ENCODE measurements at places on chromosomes 3 and 15.

- no peak for DNase-seq
These were observed 30.7 kb downstream of the NR1I2 start for GRCh38 chr3:119812491-119813058.

DNA sequence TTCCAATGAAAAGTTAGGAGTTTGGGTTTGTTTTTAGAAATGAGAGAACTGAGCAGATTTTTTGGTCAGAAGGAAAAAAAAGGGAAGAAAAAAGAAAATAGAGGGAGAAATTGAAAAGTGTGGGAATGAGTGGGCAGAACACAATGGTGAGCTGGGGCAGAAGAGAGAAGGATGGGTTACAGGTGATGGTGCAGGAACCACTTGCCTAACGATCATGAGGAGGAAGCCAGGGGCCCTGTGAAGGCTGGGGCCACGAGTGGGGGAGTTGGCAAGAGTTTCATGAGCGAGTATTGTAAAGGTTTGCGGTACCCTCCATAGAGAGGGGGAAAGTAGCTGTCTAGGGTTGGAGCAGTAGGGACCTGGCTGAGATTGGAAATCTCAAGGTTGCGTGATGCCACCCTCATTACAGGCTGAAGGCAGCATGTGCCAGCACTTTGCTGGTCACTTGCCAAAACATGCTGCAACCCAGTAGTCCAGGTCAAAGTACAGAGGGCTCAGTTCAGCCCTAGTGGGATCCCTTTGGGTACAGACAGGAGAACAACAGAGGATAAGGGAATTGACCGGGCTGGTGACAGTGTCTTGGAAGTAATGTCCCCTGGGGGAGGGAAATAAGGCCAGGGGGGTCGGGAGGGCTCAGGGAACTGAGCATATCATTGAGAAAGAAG is 6.6 kb downstream of the IVD start:
- DNase-seq, result no peak

DNA sequence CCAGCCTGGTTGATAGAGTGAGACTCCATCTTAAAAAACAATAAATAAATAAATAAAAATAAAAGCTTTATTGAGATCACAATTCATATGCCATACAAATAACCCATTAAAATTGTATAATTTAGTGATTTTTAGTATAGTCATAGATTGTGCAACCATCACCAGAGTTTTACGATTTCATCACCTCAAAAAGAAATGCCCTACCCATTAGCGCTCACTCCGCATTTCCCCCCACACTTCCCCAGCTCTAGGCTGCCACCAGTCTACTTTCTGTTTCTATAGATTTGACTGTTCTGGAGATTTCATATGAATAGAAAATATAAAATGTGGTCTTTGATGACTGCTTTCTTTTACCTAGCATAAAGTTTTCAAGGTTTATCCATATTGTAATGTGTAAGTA is 57.0 kb downstream of the ARHGEF26 start:
- no peak for DNase-seq

DNA sequence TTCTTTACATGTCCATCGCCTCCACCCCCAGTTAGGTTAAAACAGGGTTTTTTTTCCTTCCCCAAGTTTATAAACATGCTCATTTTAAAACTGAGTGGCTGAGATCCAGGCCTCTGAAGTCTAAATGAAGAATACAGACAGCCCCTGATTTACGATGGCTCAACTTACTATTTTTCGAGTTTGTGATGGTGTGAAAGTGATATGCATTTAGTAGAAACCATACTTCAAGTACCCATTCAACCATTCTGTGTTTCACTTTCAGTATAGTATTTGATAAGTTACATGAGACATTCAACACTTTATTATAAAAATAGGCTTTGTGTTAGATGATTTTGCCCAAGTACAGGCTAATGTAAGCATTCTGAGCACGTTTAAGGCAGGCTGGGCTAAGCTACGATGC is 30.5 kb upstream of the GNB5 start:
- no peak for DNase-seq

DNA sequence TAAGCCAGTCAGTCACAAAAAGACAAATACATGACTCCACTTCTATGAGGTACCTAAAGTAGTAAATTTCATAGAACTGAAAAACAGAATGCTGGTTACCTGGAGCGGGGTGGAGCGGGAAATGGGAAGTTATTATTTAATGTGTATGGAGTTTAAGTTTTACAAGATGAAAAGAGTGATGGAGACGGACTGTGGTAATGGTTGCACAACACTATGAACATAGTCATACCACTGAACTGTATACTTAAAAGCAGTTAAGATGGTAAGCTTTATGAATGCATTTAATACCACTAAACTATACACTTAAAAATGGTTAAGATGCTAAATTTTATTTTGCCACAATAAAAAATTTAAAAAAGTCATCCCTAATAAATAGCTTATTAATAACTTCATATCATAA is 23.2 kb downstream of the SFMBT1 start:
- no peak for DNase-seq

GRCh38 chr3:120693439-120694171 is 11.6 kb upstream of the HGD start:
- no peak for DNase-seq

GRCh38 chr3:6165951-6166350 is 695.0 kb upstream of the GRM7 start:
- no peak for DNase-seq

DNA sequence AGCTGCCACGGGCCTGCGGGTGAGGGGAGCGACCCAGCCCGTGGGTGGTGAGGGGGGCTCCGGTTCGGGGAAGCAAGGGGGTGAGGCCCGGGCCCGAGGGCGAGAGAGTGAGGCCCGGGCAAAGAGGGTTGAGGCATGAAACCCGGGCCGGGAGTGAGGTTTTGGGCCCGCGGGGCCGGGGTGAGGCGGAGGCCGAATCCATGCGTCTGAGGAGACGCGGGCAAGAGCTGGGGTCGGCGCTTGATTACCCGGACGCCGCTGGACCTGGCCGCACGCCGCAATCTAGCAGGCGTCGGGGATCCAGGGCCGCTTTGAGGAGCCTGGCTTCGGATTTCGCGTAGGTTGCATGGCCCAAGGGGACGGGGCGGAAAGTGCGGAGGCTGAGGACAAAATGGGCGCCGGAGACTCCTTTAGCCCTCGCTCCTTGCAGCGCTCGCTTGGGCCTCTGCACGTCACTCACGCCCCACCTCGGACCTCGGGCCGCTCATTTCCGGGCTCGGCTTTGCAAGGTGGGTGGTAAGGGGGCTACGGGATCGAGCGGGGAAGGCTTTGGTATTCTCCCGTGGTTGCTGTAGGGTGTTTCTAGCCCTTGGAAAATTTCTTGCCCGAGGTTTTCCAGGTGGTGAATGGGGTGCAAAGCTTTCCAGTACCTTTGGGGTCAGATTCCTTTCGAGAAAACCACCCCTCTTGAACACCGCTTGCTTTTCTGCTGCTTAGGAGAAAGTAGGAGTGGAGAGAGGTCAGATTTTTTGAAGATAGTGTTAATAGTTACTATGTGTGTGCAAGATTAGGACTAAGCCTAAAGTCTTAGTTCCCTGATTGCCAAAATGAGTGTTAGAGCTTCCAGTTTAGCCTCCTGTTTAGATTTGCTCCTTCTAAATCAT is 827 bp downstream of the SLC25A36 start:
- peak; percentile 61 for DNase-seq

GRCh38 chr3:59726279-59726678 is 676.5 kb upstream of the CFAP20DC start:
- no peak for DNase-seq

GRCh38 chr3:181637056-181637455 is 74.7 kb upstream of the SOX2 start:
- DNase-seq, result no peak

DNA sequence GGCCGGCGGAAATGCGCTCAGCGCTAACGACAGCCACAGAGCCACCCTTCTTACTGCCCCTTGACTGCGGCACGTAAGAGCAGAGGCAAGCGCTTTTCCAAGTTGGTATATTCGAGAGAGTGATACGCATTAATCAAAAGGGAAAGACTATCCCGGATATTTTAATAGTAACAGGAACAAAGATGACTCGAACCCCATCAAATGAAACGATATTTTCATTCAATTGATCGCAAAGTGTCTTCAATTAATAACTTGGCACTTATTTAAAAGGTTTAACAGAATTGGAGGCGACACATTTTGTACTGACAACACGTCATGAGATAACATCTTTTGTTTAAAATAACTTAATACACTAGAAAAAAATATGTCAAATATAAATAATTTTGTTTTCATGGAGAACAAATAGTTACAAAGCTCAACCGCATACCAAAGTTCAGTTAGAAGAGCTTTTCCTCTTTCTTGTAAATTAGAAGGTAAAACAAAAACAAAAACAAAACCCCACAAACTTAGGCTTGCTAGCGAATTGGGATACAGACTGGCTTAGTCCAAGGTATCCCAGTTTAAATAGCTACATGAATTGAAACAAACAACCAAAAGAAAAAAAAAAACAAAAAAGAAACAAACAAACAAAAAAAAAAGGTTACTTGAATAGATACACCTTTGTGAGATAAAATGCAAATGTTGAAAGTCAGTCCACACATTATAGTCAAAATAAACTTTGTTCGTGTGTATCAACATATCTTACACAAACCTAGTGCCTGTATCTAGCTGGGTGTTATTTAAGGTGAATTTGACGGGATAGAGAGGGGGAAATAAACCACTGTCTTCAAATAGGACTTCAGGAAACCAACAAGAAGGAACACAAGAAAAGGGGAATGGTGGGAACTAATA is 10.2 kb downstream of the SHOX2 start:
- DNase-seq, result no peak

- no peak for DNase-seq
These were observed 10.6 kb downstream of the PARP14 start for GRCh38 chr3:122691195-122691594.

GRCh38 chr15:66388576-66388975 is 1.9 kb downstream of the MAP2K1 start:
- no peak for DNase-seq

GRCh38 chr3:123021996-123022510 is 5.5 kb downstream of the SEMA5B start:
- DNase-seq, result no peak

DNA sequence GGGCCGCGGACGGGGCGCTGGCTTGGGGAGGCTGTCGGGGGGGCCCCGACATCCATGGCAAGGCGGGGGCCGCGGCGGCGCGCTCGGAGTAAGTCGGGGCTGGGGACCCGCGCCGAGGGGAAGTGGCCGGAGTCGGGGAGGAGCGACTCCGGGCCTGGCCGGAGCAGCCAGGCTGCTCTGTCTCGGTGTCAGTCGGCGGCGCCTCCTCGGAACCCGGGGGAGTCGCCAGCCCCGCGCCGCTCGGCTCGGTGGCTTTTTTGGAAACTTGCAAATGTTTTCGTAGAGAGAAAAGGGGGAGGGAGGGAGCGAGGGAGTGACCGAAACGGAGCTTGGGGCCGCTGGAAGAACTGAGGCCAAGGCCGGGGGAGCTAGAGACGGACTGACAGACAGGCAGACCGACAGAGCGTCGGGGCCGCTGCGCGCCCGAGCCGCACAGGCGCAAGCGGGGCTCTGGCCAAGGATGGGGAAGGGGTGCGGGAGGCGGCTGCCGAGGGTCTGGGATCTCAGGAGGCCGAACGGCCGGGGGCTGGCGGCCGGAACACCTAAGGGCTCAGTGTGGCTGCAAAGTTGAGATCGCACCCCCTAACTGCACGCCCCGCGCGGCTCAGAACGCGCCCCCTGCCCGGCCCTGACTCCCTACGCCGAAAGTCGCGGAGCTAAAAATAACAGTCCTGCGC is 5.0 kb downstream of the PTH1R start:
- DNase-seq, result no peak

DNA sequence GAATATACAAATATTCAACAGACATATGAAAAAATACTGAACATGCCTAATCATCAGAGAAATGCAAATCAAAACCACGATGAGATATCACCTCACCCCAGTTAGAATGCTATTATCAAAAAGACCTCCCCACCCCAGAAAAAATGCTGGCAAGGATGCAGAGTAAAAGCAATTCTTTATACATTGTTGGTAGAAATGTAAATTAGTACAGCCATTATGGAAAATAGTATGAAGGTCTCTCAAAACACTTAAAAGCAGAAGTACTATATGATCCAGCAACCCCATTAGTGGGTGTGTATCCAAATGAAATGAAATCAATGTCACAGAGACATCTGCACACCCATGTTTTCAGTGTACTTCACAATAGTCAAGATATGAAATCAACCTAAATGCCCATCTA is 308.7 kb downstream of the CHST2 start:
- DNase-seq, result no peak

DNA sequence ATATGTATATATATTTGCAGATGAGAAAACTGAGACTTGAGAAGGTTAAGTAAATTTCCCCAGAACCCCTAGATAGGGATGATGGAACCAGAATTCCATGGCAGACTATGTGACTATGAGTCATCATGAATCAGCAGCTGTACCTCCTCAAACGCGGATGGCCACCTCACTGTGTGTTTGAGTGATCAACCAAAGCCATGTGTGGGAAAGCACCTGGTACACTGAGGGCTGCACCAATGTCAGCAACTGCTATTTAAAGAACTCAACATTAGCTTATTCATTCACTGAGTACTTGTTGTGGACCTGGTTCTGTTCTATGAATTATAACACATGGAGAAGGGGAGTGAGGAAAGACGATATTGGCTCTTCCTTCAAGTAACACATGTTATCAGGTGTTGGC is 377.0 kb downstream of the GAP43 start:
- peak; percentile 18 for DNase-seq

DNA sequence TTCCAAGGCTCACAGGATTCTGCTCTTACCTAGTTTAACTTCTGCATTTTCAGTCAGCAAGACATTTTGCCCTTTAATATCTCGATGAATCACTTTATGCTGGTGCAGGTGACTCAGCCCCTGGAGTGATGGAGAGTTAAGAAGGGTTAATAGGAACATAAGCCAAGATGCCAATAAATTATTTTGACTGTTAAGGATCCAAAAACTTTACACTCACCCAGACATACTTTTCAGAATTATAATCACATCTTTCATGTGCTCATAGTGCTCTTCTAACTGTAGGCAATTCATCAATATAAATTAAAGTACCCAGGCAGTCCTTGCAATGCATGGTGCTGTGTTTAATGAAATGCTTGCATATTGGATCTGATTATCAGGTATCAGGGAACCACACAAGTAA is 164.1 kb upstream of the SLC2A2 start:
- DNase-seq, result no peak

GRCh38 chr3:169311381-169311780 is 352.1 kb downstream of the MECOM start:
- no peak for DNase-seq

DNA sequence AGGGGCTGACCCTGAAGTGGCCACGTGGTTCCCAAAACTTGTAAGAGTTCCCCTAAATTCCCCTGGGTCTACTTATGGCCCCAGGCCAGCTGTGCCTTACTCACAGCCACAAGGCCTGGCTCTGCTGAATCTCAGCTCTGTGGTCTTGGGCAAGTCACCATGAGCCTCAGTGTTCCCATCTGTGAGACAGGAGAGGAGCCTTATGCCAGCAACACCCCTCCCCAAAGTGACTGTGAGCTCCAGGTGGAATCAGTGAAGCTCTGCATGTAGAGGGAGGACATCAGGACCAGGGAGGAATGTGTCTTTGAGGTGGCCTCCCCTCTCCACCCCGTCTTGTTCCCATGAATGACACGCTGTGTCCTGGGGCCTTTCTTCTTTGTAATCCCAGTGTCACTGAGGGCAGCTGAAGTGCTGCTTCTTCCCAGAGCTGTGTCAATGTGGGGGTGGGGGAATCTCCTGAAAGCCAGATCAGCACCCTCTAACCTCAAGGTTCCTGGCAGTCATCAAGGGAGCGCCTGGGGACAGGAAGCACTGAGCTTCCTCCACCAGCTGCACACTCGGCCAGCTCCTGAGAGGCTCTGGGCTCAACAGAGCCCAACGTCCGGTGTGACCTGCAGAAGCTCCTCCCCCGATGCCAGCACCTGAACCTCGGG is 258.9 kb downstream of the UACA start:
- no peak for DNase-seq
